A549 treated with CpdA at 1 μM for 4 hours (cell line): ENCODE measurements at places on chromosomes 2 and 18. TPM values are rescaled to one million over a fixed set of nuclear protein-coding genes. Genes with fewer than 3 reads are reported as not detected.

PLA2R1 gene
- total RNA-seq, result 1.9 to 2.6 TPM (median 2.6 TPM) in 5 replicates

MBD1 gene
- total RNA-seq, result 30.3 to 38.1 TPM (median 36.2 TPM) in 5 replicates

CNTNAP5 gene
- total RNA-seq, result not detected in 5 replicates

STAMBP gene
- 46.4 to 52.3 TPM (median 48.8 TPM) in 5 replicates for total RNA-seq

SULT1C4 gene
- 0.02 TPM in 1 of 5 replicates, not detected in the others for total RNA-seq

G6PC2 gene
- total RNA-seq, result not detected in 5 replicates

XDH gene
- 1.1 to 1.7 TPM (median 1.2 TPM) in 5 replicates for total RNA-seq

UCN gene
- total RNA-seq, result 0.96 to 2.3 TPM (median 1.5 TPM) in 5 replicates

INPP5D gene
- 0.49 to 1.1 TPM (median 0.75 TPM) in 5 replicates for total RNA-seq

ERICH2 gene
- total RNA-seq, result not detected in 5 replicates

CLEC4F gene
- not detected in 5 replicates for total RNA-seq

RBM43 gene
- 2.8 to 5.0 TPM (median 3.4 TPM) in 5 replicates for total RNA-seq

OXER1 gene
- not detected in 5 replicates for total RNA-seq

TCF23 gene
- not detected in 5 replicates for total RNA-seq

AGAP1 gene
- 18.8 to 28.3 TPM (median 25.7 TPM) in 5 replicates for total RNA-seq

VSNL1 gene
- not detected in 5 replicates for total RNA-seq

C2orf78 gene
- not detected in 5 replicates for total RNA-seq
